ENCODE measurements at places on chromosomes 3 and 15.

DNA sequence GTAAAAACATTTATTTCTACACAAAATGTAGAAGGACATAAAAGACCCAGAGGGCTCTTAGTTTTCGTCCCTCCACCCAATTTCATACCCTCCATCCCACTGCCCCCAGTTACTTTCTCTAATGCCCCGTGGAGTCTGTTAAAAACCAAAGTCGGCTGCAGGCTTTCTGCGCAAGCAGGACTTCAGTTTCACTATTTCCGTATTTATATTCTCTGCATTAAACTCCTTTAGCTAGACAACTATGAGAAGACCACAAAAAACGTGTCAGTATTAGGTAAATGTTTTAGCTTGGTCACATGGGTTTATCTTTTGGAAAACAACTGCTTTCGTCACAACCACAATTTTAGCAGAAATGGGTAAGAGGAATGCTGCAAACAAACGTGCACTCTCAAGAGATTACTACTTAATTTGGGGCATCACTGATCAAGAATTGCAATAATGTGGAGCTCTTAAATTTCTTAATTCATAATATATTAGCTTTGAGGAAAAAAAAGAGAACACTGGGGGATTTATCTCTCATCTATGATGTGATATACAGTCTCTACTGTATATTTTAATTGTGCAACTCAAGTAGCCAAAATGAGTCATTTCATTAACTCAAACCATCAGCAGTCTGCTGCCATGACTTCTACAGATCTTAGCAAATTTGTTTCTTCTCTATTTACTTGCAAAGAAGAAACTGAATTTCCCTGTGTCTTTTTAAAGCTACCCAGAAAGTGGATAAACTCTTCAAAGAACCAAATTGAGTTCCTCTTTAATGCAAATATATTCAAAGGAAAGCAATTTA, 740 bp upstream of the NSMCE3 start:
- DNase-seq = no peak

DNA sequence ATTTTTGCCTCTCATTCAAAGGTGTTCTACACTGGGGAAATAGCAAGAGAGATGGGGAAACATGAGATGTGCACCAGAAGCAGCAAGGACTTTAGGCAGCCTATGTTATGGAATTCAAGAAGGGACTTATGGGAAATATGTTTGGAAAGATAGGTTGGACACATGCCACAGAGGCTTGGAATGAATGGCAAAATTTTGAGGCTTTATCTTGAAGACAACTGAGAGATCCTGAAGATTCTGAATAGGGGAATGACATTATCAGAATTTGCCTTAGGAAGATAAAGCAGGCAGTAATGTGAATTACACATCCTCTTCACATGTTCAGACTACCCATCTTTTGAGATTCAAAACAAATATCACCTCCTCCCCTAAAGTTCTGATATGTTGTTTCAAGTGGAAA, 10.0 kb upstream of the MECOM start:
- no peak for DNase-seq

- DNase-seq = peak; percentile 51
Measured at GRCh38 chr3:154324919-154325318, 632 bp upstream of the DHX36 start.

- DNase-seq = no peak
Measured at GRCh38 chr3:193314161-193314560, 64.4 kb downstream of the ATP13A5 start.

DNA sequence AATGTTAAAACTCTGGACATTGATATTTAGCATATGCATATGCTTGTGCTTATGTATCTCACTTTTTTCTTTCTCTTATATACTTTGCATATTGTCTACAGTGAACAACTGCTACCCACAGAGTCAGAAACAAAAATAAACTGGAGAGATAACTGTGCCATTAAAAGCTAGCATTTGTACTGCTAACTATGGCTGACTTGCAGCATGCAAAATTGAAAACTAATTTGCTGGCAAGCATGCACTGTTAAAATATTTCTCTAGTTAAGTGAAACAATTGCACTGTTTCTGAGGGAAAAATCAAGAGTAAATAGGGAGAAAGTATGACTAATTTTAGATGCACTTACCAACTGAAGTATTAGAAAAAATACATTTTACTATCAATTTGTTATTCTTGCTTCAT, 177.8 kb downstream of the CBLB start:
- DNase-seq = no peak

DNA sequence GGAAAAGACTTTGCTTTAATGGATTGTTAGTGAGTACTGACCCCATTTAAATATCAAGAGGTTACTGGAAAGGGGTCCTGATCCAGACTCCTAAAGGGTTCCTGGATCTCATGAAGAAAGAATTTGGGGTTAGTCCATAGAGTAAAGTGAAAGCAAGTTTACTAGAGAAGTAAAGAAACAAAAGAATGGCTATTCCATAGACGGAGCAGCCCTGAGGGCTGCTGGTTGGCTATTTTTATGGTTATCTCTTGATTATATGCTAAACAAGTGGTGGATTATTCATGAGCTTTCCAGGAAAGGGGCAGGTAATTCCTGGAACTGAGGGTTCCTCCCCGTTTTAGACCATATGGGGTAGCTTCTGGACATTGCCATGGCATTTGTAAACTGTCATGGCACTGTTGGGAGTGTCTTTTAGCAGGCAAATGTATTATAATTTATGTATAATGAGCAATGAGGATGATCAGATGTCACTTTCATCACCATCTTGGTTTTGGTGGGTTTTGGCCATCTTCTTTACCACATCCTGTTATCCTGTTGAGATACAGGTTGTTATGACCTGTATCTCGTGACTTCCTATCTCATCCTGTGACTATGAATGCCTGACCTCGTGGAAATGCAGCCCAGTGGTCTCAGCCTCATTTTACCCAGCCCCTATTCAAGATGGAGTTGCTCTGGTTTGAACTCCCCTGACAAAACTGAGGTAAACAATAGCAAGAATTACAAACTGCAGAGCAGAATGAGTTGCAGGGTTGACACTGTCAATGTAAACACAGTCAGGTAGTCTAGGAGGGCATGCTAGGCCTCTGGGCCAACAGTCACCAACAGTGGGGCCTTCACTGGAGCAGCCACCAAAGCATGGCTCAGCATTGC, 10.3 kb upstream of the GPR160 start:
- no peak for DNase-seq

GRCh38 chr3:2937592-2937991, 172.6 kb downstream of the IL5RA start:
- peak; percentile 9 for DNase-seq

- DNase-seq = no peak
Measured at GRCh38 chr3:11610044-11610671, 33.6 kb downstream of the VGLL4 start.
